ENCODE measurements at places on chromosomes 12 and 14. TPM values are rescaled to one million over a fixed set of nuclear protein-coding genes. Genes with fewer than 3 reads are reported as not detected.

DNA sequence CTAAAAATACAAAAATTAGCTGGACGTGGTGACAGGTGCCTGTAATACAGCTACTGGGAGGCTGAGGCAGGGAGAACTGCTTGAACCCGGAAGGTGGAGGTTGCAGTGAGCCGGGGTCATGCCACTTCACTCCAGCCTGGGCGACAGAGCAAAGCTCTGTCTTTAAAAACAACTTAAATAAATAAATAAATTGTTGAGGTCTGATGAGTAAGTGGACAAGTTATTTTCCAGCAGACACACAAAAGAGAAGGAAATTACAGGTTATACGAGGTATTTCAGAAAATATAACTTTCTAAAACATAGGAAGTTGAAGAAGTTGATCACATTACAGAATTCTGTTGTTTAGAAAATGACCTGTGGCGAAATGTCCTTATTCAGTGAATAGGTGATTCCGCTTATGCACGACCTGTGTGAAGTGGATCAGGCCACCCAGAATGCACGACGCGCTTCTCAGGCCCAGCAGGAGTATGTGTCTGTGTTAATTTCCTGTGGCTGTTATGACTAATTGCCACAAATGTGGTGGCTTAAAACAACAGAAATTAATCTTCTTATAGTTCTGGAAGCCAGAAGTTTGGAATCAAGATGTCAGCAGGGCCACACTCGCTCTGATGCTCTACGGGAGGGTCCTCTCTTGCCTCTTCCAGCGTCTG, 38.1 kb downstream of the P2RX7 start:
- DNase-seq, result no peak
- H3K4me3 ChIP-seq, result no peak overlapping the region
- H3K4me1 ChIP-seq, result no peaks in the 10 kb centered on the region
- H3K27ac ChIP-seq, result no peak overlapping the region
- H3K27me3 ChIP-seq, result peaks cover 98% of the 10 kb centered on the region
- H3K36me3 ChIP-seq, result no peaks in the 10 kb centered on the region

- H3K27me3 ChIP-seq, result no peaks in the 10 kb centered on the region
- no peaks in the 10 kb centered on the region for H3K36me3 ChIP-seq
- H3K27ac ChIP-seq, result no peak overlapping the region
These were observed 78.8 kb downstream of the KCNMB4 start for GRCh38 chr12:70444903-70445302.

Gene MFAP5
- total RNA-seq, result not detected

Gene RBM19
- total RNA-seq, result 43.1 TPM

Gene TROAP
- total RNA-seq, result 60.5 TPM

Gene CPNE6
- total RNA-seq, result not detected

Gene PPP4R4
- total RNA-seq, result 8.4 TPM
